ENCODE measurements at places on chromosomes 16 and 17.

GRCh38 chr16:14003074-14003570, 68.0 kb upstream of the MRTFB start:
- DNase-seq, result no peak

GRCh38 chr17:38322156-38322779, 21.5 kb downstream of the GPR179 start:
- peak; percentile 54 for DNase-seq

DNA sequence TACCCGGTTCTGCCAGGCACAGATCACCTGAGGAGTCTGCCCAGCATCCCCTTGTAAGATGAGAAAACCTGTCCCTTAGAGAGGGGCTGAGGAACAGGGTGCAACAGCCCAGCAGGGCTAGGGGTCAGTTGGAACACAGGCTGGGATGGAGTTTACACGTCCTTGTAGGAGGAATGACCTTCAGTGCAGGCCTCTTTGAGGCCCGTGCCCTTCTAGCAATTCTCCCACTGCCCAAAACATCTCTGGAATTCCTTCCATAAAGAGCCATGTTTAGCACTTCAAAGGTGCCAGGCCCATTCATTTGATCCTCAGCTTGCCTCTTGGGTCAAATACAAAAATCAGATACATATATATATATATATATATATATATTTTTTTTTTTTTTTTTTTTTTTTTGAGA, 4.5 kb downstream of the CTNS start:
- DNase-seq, result no peak

DNA sequence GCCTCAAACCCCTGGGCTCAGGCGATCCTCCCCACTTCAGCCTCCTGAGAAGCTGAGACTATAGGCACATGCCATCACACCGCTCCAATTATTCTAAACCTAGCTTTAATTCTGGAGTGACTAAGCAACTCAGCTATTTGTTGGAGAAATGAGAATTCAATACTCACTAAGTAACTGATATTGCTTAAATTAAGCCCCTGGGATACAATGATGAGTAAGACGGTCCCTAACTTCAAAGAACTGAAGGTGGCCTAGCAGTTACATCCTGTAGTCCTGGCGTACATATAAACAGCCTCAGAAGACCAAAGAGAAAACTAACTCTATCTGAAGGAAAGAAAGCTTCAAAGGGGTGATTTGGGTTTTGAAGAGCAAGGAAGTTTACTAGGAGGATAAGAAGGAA, 25.0 kb downstream of the XPO6 start:
- no peak for DNase-seq

GRCh38 chr16:3819746-3820724, 60.5 kb downstream of the CREBBP start:
- no peak for DNase-seq

GRCh38 chr17:4340914-4341615, 25.4 kb downstream of the UBE2G1 start:
- no peak for DNase-seq

GRCh38 chr16:65908568-65908967, 457.9 kb upstream of the CDH5 start:
- DNase-seq, result no peak

- peak; percentile 7 for DNase-seq
Measured at GRCh38 chr17:1532836-1533602, 16.6 kb upstream of the INPP5K start.

DNA sequence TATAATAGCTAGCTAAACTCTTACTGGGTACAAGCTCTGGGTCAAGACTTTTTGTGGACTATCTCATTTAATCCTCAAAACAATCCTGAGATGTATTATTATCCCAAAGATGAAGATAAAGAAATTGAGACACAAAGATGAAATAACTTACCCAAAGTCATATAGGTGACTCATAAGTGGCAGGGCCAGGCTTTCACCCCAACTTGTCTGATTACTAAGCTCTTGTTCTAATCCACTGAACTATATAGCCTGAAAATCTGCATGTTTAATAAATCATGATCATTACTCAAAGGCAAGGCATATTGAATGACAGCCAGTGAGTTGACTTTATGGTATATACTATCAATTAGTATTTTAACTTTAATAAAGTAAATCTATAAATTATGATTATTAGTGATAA, 77.4 kb downstream of the SKAP1 start:
- no peak for DNase-seq

GRCh38 chr17:29240968-29241963, 5.4 kb upstream of the CRYBA1 start:
- DNase-seq, result no peak

DNA sequence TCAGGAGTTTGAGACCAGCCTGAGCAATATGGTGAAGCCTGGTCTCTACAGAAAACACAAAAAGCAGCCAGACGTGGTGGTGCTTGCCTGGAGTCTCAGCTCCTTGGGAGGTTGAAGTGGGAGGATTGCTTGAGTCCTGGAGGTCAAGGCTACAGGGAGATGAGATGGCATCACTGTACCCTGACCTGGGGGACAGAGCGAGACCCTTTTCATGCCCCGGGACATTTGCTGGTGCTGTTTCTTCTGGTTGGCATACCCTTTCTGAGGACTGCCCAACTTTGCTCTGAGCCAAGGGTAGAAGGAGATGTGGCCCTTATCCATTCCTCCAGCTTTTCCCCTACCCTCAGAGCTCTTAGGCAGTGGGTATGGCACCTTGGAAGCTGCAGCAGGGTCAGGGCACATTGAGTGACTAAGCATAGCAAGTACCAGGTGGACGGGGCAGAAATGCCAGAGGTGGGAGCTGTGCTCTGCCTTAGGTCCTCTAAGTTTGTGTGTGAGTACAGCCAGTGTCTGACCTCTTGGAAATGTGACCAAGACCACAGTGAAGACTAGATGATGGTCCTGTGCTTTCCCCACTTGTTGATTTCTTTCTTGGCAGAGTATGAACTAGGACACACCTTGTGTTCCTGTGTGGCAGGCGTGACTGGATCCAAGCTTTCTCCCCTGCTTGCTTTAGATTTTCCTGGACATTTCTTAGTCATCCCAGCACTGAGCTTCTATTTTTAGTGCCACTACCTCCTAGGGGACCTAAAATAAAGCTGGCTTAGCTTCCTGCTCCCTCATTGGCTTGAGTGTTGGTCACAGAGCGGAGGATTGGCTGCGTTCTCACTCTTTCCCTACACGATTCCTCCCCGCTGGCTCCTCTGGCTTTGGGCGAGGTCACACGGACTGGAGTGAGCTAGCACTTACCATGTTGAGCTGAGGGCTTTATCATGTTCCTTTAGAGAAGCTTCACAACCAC, 9.9 kb upstream of the EDC4 start:
- DNase-seq, result no peak

GRCh38 chr16:17295948-17296347, 174.8 kb downstream of the XYLT1 start:
- no peak for DNase-seq
